ENCODE measurements at places on chromosomes 2 and 18.

DNA sequence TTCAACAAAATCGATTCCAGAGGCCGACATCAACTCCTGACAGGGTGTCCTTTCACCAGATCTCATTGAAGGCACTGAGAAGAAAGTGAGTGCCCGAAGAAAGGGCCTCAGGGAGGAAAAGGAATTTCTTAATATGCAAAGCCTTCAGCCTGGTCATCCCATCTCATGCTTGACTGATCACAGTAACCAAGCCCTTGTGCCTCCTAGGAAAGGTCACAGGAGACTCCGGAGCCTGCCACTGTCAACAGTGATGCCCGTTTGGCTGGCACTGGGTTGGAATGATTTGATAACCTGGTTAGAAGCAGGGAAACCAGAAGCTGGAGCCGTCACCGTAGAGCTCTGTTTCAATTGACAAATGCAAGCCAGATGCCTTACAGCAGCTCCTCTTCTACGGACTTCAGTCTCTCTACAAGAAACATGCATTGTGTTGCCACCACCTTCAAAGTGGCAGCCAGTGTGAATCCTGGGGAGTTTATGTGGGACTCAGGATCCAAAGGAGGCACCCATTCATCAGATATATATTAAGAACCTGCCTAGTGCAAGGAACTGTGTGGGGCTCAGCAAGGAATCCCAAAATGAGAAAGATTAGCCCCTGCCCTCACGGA is 24.6 kb downstream of the COX7A2L start:
- DNase-seq, result no peak

DNA sequence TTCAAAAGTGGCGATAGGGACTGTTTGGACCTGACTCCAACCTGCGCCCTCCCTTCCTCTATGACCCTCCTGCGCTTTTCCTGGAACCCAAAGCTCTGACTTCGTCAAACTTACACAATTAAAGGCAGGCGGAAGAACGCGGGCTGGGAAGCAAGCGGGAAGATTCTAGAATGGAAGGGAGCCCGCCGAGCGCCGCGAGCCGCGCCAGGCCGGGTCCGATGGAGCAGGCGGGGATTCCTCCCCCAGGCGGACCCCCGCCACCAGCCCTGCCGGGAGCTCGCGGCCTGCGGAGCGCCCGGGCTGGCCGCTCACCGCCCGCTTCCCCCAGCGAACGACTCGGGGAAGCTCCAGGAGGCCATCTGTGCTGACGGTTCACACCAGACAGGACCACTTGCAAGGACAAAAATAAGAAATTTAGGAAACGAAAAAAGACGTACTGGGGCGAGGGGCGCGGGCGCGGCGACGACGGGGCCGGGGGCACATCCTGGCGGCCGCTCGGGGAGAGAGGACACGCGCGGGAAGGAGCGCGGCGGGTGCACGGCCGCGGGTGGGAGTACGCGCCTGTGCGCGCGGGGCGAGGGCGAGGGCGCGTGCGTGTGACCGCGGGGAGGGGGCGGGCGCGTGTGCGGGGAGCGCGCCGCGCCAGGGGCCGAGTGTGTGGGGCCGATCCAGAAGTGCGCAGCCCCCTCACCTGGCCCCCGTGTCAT is 1.1 kb upstream of the SALL3 start:
- no peak for DNase-seq

DNA sequence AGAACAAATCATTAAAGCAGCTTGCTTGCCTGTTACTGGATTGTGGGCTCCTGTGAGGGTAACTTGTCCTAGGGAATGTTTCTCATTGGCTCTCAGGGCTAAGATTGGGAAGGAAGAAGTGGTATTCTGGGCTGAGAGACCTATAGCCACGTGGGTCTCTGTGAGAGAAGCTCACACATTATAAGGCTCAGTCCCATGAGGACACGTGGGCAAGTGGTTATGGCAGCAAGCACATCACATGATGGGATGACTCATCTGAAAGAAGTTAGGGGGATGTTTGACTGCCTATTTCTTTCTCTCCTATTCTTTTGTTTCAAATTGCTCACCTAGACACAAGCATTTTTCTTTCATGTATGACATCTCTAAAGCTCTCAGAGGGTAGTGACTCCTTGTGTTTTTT is 418.0 kb upstream of the ST6GAL2 start:
- DNase-seq, result no peak

- DNase-seq, result no peak
Observed at GRCh38 chr2:233810385-233810784, 32.3 kb downstream of the MROH2A start.

DNA sequence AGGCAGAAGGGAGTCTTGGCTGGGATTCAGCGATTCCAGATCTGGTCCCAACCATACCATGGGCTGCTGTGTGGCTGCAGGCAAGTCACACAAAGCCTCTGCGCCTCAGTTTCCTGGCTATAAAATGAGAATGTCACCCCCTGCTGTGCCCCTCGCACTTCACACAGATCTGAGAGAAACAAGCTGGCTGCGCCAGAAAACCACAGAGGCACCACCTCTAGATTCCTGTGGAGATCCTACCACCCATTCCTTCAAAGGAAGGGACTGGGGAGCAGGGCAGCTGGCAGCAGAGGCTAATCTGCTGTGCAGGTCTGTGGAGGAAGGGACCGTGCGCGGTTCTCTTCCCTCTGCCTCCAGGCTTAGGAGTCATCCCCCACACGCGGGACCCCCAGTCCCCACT is 19.8 kb downstream of the NEURL3 start:
- no peak for DNase-seq

GRCh38 chr18:68504441-68505177 is 210.3 kb downstream of the TMX3 start:
- no peak for DNase-seq

DNA sequence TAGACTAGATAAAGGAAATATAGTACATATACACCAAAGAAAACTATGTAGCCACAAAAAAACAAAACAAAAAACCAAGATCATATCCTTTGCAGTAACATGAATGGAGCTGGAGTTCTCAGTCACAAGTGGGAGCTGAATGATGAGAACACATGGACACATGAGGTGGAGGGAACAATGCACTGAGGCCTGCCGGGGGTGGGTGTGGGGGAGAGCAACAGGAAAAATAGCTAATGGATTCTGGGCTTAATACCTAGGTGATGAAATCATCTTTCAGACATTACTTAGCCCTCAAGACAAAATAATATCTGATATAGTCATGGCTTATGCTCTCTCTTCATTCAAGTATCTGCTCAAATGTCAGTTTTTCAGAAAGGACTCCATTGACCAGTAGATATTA is 930.6 kb downstream of the LRP1B start:
- DNase-seq, result no peak

- no peak for DNase-seq
Observed at GRCh38 chr18:5979176-5979888, 84.0 kb upstream of the TMEM200C start.

DNA sequence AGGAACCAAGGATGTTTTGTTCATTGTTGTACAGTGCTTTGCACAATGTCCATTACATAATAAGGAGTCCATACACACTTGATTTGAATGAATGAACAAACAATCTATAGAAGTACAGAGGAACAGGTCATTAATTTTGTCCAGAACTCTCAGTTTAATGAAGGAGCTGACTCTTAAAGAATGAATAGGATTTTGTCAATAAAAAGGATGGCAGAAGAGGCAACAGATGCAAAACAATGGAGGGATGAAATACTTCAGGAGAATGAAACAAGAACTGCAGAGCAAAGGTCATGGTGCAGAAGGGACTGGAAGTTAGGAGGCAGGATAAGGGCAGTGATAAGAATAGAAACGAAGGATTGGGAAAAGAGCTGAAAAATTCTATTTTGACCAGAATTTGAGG is 28.7 kb upstream of the COL5A2 start:
- DNase-seq, result no peak

DNA sequence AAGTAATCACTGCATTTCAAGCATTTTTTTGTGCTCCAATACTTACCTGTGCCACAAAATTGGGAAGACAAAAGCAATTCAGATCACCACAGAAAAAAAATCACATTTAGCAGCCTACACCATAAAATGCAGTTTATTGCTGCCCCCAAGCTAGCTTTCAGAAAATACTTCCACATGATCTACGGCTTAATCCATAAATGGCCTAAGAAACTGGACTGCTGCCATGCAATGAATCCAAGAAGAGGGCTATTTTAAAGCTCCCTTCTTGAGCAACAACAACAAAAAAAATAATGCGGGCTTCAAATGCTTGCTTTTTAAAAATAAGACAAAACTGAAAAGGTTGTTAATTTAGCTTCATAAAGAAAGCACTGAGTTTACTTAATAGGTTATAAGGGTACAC is 272.3 kb downstream of the RAD51AP2 start:
- no peak for DNase-seq

- no peak for DNase-seq
Observed at GRCh38 chr2:73998933-73999332, 14.2 kb downstream of the TET3 start.

DNA sequence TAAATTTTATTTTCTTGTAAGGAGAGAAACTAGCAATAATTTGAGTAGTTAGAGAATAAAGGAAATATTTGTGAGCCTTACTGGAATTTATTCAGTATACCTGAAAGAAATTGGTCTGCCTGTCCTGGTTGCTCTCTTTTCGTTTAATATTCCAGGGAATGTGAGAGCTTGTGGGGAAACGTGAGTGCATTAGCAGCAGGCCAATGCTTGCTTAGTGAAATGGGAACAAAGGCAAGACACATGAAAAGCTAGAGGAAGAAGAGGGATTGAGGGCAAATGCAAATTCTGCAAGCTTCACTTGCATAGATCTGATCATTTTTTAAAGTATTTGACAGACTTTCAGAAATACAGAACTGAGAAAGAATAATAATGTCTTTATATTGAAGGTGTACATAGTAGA is 111.0 kb downstream of the ERBB4 start:
- DNase-seq, result no peak

DNA sequence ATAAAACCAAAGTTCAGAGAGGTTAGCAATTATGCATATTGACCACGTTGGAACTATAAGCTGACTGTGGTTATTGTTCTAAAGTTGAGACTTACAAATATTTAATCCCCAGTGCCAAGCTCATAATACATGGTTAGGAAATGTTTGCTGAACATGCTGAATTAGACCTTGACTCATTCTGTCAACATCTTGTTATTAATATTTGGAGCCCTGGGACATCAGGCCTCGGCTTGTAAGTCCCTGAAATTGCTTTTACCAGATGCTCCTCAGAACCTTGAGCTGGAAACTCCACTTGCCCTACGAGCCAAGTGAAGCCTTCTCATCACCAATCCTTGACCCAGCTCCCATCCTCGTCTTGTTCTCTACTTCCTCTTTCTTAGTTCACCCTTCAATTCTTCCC is 21.2 kb downstream of the DYNAP start:
- DNase-seq, result no peak

GRCh38 chr2:159561786-159562185 is 54.6 kb downstream of the BAZ2B start:
- no peak for DNase-seq

- DNase-seq, result no peak
Observed at GRCh38 chr2:113225263-113226259, 51.8 kb downstream of the PSD4 start.

DNA sequence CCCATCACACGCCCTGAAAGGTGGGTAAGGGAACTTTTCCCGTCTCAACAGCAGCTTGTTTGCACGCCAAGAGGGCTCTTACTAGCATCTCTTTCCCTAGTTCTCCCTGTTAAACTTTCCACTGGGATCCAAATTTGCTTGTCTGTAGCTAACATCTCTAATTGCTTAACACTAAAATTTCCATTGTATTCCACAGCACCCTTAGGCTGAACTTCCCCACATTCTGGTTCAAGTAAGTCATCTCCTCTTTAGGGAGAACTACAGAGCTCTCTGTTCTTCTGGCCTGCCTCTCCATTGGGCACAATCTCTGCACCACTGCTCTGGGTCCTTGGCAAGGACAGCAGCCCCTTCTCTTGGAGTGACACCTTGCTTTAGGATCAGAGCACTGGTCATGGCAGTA is 24.0 kb downstream of the UNC50 start:
- DNase-seq, result no peak

- DNase-seq, result peak; percentile 43
Observed at GRCh38 chr18:44819944-44820510, 139.3 kb downstream of the SETBP1 start.

DNA sequence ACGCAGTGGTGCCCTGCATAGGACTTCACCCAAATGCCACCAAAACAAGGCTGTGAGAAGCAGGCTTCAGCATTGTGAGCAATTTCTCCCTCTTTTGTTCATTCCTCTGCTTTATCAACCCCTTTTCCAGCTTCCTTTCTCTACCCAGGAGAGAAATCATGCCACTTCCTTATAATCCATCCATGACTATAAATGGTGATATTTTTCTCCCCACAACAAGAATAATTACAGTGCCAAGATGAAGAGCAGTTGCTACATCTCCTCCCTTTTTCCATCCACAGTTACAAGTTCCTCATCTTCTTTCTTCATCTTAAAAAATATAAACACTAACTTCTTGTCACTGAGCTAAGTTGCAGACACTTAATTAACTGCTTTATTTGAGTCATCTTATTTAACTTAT is 167.2 kb downstream of the ANTXR1 start:
- no peak for DNase-seq

DNA sequence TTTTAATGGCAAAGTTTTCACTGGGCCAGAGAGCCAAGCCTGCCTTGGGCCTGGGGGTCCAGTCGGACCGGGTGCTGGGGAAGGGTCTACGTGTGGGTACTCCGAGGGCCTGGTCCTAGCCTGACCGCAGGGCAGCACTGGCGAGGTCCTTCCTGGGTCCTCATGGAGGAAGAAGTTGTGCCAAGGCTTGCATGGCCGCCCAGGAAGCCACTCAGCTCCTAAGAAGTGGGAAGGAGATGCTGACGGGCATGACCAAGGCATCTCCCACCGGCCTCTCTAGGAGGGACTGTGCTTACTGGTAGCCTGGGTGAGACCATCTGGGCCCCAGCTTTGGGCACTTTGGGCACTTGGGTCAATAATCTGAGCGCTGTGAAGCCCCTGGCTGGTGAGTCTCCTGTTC is 22.6 kb downstream of the CIB4 start:
- DNase-seq, result no peak

DNA sequence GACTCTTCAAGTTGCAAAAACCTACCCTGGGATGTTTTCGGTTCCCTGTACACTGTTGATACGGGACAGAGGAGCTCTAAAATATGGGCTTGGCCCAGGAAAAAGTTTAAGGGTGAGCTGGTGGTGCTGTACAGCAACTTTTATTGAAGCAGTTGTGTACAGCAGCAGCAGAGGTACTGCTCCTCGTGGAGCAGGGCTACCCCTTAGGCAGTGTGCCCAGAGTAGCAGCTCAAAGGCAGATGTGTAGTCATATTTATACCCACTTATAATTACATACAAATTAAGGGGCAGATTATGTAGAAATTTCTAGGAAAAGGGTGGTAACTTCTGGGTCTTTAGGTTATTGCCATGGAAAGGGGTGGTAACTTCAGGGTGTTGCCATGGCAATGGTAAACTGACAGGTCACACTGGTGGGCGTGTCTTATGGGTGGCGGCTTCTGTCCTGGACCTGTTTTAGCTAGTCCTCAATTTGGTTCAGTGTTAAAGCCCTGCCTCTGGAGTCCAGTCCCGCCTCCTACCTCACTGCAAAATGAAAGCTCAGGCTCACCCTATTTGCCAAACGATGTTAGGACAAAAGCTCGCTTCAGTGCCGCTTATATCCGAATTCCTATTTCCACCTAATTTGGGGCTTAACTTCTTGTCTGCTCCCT is 203.2 kb downstream of the ETAA1 start:
- no peak for DNase-seq

- no peak for DNase-seq
Observed at GRCh38 chr2:160694221-160694620, 200.6 kb upstream of the RBMS1 start.

Measured in uterus (tissue), 4 donors.